GDM1 (cell line): ENCODE measurements at places on chromosomes 12 and 14.
A peak's percentile ranks its signal among the peaks of the same experiment; 100 is the strongest.

DNA sequence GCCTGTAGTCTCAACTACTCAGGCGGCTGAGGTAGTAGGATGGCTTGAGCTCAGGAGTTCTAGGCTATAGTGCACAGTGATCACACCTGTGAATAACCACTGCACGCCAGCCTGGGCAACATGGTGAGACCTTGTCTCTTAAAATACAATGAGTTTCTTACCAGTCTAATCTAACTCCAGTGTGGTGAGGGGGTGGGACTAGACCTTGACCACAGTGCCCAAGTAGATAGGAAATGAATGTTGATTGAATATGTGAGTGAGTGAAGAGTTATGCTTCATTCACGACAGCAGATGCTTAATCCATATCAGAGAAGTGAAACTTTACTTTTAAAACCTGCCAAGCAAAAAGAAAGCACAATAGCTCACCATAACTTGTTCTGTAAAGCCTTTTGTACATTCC is 11.2 kb upstream of the AK7 start:
- no peak for DNase-seq

- DNase-seq: no peak
Observed at GRCh38 chr12:6272300-6273204, 37.9 kb upstream of the PLEKHG6 start.

- DNase-seq: no peak
Observed at GRCh38 chr12:69161829-69162228, 77.5 kb upstream of the CPSF6 start.

GRCh38 chr12:128727461-128727860 is 96.3 kb downstream of the SLC15A4 start:
- DNase-seq: no peak

DNA sequence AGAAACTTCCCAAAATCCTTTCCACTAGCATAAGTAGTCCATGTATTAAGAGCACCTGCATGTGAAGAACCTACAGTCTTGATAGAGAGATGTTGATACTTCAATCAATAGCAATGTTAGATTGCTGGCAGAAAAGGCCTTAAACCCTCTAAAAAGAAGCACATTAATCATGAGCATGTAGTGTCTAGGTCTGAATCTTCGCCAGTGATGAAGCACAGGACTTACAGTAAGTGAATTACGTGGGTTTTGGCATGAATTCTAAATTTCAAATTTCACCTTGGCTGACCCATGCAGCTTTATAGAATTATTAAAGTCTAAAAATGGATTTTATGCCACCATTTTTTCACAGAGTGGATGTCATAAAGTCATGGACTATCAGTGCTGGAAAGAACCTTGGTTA is 791.6 kb upstream of the NOVA1 start:
- no peak for DNase-seq

DNA sequence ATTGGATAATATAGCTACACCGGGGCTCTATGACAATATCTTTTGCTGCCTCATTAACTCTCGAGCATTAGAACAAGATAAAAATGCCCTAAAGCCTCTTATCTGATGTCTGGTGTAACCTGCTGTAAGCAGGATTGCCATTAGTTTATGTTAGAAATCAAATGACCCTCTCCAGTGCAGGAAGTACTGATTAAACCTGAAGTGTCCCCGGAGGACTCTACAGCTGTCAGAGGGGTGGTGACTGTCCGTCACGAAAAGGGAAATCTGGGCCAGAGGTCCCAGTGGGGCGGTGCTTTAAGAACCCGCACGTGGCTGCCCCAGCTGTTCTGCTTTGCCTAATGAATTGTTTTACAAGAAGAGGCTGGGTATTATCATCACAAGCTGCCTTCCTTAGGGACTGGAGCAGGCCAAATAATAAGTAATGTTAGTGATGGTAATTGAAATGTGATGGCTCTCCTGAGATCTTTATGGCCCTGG is 55.7 kb downstream of the LIN52 start:
- DNase-seq: no peak

DNA sequence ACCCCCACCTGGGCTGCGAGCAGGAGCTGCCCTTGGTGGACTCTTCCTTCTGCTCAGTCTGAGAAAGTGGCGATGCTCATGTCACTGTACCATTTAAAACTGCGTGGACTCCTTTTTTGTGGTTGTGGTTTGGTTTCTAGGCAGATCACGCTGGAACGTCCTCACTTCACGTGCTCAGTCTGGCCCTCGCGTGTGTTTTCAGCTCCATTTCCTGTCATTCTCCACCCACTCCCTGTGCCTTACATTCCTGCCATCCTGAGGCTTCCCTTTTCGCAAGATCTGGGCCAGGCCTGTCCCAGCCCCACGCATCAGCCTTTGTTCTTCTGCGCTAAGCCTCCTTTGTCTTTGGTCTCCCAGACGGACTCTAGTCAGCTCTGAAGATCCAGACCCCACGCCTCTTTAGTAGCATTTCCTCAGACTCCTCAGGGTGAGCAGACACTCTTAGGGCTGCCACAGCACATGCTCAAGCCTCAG is 105.4 kb downstream of the FBXL14 start:
- no peak for DNase-seq

- DNase-seq: no peak
Observed at GRCh38 chr14:57526942-57527341, 33.3 kb upstream of the CCDC198 start.

GRCh38 chr12:116257215-116257614 is 20.3 kb downstream of the MED13L start:
- no peak for DNase-seq

DNA sequence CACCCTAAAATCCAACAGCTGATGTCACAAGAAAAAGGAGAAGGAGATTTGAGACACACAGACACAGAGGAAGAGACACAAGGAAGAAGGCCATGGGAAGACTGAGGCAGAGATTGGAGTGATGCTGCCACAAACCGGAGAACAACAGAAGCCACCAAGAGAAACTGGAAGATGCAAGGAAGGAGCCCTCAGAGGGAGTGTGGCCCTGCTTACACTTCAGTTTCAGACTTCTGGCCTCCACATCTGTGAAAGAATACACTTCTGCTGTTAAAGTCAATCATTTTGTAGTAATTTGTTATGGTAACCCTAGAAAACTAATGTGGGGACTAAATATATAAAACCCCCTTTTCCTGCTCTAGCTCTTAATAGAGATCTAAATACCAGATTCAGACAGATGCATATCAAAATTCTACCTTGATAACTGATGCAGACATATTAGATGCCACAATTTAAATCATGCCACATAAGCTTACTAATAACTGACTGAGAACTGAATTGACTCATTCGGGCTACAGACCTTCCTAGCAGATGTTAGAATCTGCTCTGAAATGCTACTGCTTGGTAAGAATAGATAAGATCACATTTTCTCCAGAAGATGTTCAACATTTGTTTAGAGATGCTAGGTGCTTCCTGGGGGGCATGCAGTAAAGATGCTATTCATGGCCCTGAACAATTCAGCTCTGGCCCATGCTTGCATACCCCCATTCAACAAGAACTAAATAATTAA is 113.1 kb upstream of the CCND2 start:
- DNase-seq: no peak

GRCh38 chr14:89965839-89966238 is 10.1 kb downstream of the TDP1 start:
- DNase-seq: no peak

GRCh38 chr14:102764220-102764671 is 13.0 kb upstream of the TRAF3 start:
- DNase-seq: no peak

- no peak for DNase-seq
Observed at GRCh38 chr14:32991691-32992090, 53.0 kb downstream of the NPAS3 start.

DNA sequence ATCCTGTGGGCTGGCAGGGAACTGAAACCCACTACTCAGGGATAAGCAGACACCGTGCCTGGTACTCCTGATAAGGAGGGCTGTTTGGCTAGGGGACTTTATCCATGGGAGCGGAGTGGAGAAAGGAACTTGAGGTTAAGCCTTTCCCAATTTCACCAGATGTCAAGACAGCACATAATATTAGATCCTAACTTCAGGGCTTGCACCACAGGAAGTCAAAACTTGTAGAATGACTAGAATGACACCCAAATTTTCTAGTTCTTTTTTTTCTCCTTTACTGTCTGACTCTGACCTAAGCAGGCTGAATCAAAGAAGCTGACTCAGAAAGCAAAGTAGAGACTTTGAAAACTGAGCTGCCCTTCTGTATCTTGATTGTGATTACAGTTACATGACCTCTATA is 7.1 kb upstream of the CGRRF1 start:
- DNase-seq: peak; percentile 23

DNA sequence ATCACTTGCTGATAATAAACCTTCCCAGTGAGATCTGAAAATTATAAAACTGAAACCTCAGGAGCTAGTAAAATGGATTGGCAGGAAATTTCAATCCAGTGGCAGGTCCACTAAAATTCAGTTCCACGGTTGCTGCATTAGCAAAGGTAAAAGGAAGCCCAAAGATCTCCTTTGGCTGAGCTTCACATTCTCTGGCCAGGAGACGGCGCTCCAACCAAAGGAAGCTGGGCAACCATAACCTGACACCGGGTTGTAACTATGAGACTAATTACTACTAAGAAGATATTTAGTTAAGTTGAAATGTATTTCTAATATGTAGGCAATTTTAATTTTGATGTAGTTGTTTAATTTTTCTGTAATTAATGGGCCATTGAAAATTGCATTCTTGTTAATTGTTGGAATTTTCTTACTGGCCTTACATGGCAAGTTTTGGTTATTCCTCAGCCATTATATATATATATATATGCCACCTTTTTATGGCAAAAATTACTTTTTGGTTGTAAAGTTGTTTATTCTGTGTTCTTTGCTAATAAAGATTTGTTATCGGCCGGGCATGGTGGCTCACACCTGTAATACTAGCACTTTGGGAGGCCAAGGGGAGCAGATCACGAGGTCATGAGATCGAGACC is 17.0 kb downstream of the OR8S1 start:
- DNase-seq: no peak

DNA sequence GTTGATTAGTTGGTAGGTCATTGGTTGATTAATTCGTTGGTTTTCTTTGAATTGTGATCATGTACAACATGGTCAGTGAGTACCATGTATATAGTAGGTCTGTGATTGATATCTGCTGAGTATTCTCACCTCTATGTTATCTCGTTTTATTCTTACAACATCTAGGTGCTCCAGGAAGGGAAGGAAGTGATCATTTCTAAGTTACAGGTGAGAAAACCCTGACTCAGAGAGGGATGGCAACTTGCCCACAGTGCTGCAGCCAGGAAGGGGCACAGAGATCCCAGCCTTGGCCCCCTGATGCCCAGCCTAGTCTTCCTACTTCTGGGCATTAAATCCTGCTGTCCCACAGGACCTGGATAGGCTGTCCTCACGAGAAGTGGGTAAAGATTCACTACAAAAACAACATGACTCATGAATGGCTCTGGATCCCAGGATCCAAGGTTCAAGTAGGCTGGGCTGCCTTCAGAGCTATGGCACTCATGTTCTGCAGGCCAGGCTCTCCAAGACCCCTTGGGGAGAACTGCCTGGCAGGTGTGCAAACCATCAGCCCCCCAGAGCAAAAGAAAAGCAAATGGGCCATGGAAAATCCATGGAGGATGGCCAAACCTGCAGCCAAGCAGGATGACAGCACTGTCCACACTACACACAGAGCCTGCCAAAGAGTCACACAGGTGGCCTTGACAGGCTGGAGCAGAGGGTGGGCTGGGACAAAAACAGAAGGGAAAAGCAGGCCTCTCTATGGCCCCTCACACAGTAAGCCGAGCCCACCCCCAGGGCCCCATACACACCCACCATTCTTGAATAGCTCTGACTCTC is 146.2 kb downstream of the BCL11B start:
- no peak for DNase-seq

DNA sequence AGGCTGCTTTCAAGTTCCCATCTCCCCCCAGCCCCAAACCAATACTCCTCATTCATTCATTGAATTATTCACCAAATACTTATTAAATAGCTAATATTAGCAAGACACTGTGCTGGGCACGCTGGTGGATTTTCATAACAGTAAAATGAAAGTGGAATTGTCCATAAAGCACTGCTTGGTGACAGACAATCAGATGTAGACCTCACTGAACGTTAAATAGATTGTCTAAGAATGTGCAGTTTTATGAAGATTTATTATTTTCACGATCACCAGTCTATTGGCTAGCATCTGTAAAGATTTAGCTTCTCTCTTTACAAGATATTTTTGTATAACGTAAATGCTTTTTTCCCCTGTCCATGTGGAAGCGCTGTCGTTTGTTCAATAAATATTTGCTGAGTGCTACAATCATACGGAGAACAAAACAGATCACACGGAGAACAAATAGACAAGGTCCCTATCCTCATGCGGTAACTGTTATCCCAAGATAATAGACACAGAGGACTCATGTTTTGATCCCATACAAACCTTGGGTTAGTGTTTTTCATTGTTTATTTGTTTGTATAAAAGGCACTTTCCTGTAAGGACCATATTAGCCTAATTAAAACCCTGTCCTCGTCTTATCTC is 397.6 kb downstream of the BCAT1 start:
- no peak for DNase-seq

- DNase-seq: peak; percentile 56
Observed at GRCh38 chr12:26122061-26122680, 2.7 kb downstream of the BHLHE41 start.
